ENCODE measurements at places on chromosomes 6 and 20.

GRCh38 chr6:15033850-15034203 lies 212.0 kb upstream of the JARID2 start:
- no peak for DNase-seq

DNA sequence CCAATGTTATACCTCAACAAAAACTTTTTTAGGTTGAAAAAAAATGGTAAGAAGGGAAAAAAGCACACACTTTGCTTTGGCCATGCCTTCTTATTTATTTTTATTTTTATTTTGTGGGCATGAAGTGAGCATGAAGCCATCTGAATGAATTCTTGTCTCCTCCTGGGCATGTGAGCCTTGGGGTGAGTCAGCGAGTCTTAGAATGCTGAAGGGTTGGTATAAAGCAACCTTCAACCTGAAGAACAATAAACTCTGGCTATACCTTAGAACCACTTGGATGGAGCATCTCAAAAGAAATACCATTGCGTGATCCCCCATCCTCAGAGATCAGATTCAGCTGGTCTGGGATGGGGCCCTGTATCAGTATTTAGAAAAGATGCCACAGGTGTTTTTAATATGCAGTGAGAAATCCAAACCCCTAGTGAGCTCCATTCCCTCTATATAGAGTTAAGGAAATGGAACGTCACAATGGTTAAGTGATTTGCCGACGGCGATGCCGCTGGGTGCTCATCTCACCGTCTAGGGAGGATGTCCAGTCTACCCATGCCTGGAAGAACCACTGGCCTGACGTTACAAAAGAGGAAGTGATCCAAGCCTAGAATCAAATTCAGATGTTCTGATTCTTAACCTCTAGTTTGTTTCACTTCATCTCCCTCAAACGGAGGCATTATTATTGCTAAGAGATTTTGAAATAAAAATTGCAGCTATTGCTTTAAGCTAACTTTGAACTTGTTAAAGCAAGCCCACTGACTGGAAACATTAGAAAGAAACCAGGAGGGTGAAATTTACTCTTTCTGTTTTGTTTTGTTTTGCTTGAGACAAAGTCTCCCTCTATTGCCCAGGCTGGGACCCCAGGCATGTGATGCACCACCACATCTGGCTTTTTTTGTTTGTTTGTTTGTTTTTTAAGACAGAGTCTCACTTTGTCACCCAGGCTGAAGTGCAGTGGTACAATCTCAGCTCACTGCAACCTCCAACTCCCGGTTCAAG lies 67.1 kb downstream of the EDN1 start:
- peak; percentile 23 for DNase-seq

DNA sequence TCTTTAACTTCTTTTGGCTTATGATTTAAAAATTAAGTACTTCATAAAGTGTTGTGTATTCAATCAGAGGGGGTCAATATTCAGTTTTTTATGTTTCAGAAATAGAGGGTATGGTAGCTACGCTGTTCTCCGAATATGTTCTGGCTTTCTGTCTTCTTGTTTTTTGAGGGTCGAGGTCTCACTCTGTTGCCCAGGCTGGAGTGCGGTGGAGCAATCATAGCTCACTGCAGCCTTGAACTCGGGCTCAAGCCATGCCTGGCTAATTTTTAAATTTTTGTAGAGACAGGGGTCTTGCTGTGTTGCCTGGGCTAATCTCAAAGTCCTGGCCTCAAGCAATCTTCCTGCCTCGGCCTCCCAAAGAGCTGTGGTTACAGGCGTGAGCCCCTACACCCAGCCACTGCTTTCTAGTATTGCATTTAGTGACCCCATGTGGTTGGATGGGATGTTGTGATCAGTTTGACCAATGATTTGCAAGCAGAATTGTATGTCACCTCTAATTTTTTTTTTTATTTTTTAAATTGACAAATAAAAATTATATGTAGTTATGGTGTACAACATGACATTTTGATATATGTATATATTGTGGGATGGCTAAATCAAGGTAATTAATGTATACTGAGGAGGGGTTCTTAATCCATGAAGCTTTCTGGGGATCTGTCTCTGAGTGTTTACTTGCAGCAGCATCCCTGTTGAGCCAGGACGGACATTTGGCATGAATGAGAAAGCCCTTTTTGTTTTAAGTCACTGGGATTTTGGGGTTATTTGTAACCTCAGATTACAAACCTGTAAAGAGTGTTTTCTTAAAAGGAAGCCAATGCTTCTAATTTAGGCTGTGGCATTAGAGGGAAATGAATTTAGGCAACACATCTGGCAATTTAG lies 38.5 kb upstream of the DEK start:
- DNase-seq: no peak

DNA sequence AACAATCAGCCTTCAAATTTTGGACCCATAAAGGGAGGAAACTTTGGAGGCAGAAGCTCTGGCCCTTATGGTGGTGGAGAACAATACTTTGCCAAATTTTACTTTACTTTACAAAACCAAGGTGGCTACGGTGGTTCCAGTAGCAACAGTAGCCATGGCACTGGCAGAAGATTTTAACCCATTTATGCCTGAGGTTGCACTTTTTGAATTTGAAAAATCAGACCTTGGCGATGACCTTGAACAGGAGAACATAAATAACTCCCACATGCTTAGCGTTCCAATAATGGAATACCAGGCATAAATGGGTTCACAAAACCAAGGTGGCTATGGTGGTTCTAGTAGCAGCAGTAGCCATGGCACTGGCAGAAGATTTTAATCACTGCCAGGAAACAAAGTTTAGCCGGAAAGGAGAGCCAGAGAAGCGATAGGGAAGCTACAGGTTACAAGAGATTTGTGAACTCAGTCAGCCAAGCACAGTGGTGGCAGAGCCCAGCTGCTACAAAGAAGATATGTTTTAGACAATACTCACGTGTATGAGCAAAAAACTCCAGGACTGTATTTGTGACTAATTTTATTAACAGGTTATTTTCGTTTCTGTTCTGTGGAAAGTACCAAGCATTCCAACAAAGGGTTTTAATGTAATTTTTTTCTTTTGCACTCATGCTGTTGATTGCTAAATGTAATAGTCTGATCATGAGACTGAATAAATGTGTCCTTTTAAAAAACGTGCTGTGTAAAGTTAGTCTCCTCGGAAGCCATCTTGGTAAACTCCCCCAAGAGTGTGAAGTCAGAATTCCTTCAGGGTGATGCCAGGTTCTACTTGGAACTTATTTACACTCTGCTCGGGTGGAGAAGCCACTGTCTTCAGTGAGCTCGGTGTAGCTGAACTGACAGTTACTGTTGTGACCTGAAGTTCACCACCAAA lies 6.7 kb downstream of the SFT2D1 start:
- DNase-seq: no peak

- DNase-seq: no peak
Observed at GRCh38 chr20:16581241-16581640, 8.0 kb upstream of the KIF16B start.

DNA sequence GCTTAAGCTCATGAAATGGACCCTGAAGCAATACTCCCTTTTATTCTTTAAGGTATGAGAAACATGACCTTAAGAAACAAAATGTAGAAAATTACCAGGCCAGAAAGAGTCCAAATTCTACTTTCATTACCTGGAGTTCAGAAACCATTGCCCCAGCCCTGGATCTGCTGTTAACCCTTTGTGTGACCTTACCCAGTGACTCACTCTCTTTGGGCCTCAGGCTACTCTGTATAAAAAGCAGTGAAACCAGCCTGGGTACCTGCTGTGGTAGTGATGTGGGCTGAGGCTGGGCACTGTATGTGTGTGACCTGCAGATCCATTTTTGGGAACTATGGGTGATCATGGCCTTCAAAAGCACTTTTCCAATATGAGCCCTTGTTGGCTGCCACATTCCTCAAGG lies 47.2 kb downstream of the SLC9A8 start:
- DNase-seq: no peak

DNA sequence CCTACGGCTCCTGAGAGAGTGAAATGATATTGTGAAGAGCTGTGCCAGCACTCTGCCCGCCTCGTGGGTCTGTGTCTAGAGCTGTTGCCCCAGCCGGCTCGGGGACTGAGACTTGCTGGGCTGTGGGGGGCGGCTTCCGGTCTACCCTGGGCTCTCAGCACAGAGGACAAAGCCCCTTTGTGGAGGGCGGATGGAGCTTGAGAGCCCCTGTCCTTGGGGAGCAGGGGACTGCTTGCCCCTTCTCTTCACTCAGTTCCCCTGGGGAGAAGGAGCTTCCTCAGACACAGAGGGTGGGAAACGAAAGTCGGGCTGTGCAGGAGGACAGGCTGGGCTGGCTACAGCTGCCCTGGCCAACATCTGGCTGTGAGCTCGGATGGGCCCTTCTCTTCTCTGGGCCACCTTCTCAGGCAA lies 11.0 kb downstream of the SRC start:
- no peak for DNase-seq

GRCh38 chr20:10793766-10794165 lies 120.0 kb upstream of the JAG1 start:
- no peak for DNase-seq

- DNase-seq: no peak
Observed at GRCh38 chr20:8306937-8307336, 174.9 kb downstream of the PLCB1 start.

GRCh38 chr6:124742971-124743370 lies 219.3 kb upstream of the RNF217 start:
- DNase-seq: no peak

GRCh38 chr6:30317913-30318589 lies 8.7 kb upstream of the TRIM39 start:
- no peak for DNase-seq

GRCh38 chr6:48542191-48542590 lies 431.2 kb upstream of the PTCHD4 start:
- DNase-seq: no peak

DNA sequence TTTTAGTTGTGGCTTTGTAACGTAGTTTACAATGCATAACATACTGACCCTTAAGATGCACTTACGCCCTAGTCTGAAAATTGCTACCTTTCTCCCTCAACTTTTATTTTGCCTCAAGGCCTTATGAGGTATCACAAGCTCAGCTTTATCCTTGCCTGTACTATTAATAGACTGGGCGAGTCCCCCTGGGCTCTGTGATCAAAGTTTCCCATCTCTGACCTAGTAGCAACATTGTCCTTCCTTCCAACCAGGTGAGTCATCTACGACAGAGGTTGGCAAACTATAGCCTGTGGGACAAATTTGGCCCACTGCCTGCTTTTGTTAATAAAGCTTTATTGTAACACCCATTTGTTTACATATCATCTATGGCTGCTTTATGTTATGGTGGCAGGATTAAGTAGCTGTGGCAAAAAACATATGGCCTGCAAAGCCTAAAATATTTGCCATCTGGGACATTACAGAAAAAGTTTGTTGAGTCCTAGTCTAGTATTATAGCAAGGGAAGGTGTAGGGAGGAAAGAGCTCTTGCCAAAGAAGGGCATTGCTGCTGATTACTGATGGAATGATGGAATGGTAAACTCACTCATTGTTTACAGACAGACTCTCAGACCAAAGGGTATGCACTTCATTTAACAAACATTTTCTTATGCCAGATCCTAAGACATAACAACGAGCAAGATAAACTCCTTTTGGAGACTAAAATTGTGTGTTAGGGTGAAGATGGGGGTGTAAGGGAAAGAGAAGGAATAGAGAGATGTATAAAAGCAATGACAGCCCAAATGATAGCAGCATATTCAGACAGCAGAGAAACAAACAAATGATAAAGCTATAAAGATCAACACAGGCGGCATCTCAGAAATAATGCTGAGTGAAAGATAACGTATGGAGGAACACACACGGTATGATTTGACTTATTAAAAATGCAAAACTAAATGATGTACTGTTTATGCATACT lies 74.2 kb downstream of the SLC22A23 start:
- no peak for DNase-seq

- no peak for DNase-seq
Observed at GRCh38 chr20:11646359-11646758, 271.3 kb upstream of the BTBD3 start.

GRCh38 chr6:10425975-10426780 lies 11.3 kb upstream of the TFAP2A start:
- DNase-seq: no peak

- DNase-seq: no peak
Observed at GRCh38 chr20:12276011-12276673, 358.4 kb downstream of the BTBD3 start.

DNA sequence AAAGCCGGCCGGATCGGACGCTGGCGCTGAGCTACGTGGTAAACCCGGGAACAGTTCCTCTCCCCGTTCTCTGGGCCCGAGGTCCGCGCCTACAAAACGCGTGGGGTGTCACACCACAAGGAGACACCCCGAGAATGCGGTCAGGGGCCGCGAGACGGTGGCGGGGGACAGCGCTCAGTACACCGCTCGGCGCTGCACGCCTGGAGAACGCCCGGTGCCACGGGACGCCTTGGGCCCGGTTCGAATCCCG lies 670 bp downstream of the NCOA5 start:
- DNase-seq: no peak

GRCh38 chr6:193773-194310 lies 98.4 kb upstream of the DUSP22 start:
- no peak for DNase-seq

- no peak for DNase-seq
Observed at GRCh38 chr20:32534661-32535240, 50.4 kb downstream of the NOL4L start.

GRCh38 chr6:88866856-88867255 lies 96.6 kb downstream of the RNGTT start:
- no peak for DNase-seq

GRCh38 chr6:73679009-73679408 lies 17.0 kb upstream of the CD109 start:
- no peak for DNase-seq

DNA sequence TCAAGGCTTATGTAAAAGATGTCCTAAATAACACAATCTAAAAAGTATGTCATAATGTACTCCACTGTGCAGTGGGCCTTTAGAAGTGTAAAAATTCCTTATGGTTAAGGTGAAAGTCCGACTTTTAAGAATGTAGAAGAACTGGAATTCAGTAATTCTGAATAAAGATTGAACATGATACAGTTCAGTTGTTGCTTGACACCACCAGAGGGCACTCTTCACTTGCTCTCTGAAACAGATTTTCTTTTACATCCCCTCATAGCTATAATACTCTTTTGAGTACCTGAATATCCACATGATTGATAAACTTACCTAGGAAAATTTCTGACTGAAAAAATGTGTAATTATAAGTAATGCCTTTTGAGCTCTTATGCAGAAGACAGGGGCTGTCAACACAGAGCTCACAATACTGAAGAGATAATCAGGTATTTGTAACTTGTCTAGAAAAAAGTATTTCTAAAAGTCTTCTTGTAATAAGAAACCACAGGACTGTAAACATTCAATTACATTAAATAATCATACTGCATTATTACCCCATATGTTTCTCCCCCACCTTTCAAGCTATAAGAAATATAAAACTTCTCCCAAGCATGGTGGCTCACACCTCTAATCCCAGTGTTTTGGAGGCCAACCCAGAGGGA lies 92.1 kb downstream of the POPDC3 start:
- peak; percentile 47 for DNase-seq

DNA sequence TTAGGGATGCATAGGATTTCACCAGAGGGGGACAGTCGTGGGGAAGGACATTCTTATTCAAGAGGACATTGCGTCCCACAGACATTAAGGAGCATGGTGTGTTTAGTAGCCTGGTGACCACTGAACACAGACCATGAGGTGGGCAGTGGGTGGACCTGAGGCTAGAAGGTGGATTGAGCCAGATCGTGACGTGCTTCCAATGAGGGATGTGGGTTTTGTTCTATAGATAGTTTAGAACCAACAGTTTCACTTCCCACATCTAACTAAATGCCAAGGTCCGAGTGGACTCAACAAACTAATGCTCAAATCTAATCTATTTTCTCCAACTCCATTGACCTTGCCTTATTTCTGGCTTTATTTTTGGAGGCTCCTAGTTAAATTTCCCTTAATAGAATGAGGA lies 58.5 kb downstream of the OGFRL1 start:
- DNase-seq: peak; percentile 15

- DNase-seq: no peak
Observed at GRCh38 chr6:143536461-143536865, 24.9 kb upstream of the FUCA2 start.

GRCh38 chr20:62733891-62734290 lies 25.3 kb downstream of the NTSR1 start:
- no peak for DNase-seq

Data from putamen (tissue), 1 donor.